ENCODE measurements at places on chromosomes 12 and 14.

DNA sequence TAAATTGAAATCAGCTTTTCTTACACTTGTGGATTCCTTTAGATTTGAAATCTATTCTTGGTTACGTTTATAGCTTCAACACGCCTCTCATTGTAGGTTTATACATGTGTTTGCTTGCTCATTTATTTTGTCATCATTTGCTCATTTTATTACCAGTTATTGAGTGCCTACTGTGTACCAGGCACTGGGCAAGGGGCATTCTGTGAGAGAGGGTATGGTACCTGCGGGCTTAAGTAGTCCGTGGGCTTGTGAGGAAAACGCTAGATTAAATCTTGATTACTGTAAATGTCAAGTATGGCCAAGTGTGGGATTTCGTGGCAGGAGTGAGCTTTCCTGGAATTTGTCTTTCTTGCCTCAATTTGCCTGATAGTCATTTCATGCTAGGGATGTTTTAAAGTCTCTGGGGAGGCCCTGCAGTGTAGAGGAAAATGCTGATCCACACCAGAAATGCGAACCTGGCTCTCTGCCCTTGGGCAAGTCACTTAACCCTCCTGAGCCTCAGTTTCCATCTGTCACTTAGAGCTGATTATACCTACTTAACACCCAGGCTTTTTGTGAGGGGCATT is 92.7 kb downstream of the CACNA1C start:
- no peak for DNase-seq

- no peak for DNase-seq
Observed at GRCh38 chr12:50806176-50806575, 36.5 kb upstream of the TMPRSS12 start.

GRCh38 chr14:103699901-103700752 is 15.1 kb downstream of the XRCC3 start:
- DNase-seq: no peak

GRCh38 chr12:100151769-100152168 is 9.1 kb upstream of the BLTP3B start:
- no peak for DNase-seq

GRCh38 chr12:13304924-13305323 is 108.4 kb downstream of the EMP1 start:
- DNase-seq: no peak

DNA sequence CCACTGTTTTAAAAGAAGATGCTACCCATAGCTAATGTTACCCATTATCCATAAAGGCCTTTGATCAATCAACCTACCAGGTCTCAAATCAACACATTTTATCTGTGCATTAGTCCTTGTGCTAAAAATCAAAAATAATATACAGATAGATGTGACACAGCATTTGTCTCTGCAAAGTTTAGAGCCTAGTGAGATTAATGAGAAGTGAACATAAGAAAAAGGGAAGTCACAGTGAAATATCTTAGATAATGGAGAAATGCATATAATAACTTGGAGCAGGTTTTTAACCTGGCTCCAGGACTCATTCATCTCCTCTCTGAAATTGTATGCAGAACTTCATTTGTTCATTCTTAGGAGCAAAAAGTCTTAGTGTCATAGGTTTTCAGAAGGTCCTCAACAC is 7.2 kb downstream of the PDE3A start:
- no peak for DNase-seq

GRCh38 chr12:84069699-84070098 is 842.9 kb downstream of the SLC6A15 start:
- DNase-seq: no peak

- DNase-seq: no peak
Observed at GRCh38 chr12:7142809-7143465, 12.8 kb downstream of the CLSTN3 start.

- DNase-seq: no peak
Observed at GRCh38 chr14:64605926-64606685, 56.3 kb downstream of the PPP1R36 start.

GRCh38 chr12:127293507-127294310 is 973.3 kb upstream of the TMEM132C start:
- no peak for DNase-seq

- no peak for DNase-seq
Observed at GRCh38 chr14:22185789-22186188, 403.2 kb downstream of the DAD1 start.

DNA sequence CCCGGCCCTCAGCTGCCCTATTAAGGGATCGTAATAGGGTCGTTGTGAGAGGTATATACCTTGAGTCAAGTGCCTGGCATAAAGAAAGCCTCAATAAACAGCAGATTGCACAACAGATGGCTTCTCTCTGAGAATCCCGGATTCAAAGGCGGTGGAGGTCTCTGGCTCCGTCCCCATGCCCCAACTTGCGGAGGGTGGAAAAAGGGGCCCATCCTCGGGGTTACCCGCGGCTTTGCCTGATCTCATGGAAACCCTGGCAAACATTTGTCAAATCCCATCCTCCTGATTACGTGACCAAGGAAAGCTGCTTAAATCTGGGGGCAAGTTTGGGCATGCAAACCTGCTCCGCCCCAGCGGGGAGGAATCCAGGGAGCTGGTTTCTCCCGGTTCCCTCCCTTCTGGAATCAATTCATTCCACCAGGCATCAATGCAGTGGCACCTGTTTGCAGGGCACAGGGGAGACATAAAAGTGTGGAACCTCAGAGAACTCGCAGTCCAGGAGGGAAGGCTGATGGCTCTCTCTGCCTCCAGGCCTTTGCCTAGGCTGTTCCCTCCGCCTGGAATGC is 12.3 kb downstream of the TRPV4 start:
- DNase-seq: no peak

GRCh38 chr14:71541271-71541670 is 391.0 kb upstream of the RGS6 start:
- no peak for DNase-seq

DNA sequence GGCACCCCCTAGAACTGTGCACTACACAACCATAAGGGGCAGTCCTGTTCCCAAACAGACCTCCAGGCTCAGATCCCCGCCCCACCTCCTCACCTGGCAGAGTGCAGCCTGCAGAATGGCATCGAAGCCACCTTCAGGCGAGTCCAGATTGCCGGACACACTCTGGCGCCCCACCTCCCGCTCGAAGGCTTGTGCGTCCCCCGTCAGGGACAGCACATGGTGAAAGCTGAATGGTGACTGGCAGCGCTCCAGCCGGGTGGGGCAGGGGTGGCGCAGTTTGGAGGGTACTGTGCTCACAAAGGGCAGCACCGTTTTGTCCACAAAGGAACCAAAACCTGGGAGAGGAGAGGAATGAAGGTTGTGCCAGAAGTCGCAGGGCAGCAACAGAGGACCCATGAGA is 10.6 kb downstream of the ITGB7 start:
- DNase-seq: no peak

GRCh38 chr12:24349051-24349799 is 399.8 kb upstream of the SOX5 start:
- DNase-seq: no peak
